Activated gamma-delta T cell treated with Interleukin-2 at 50 U/mL for 16 hours (primary cell): ENCODE measurements at places on chromosomes 2 and 18.

DNA sequence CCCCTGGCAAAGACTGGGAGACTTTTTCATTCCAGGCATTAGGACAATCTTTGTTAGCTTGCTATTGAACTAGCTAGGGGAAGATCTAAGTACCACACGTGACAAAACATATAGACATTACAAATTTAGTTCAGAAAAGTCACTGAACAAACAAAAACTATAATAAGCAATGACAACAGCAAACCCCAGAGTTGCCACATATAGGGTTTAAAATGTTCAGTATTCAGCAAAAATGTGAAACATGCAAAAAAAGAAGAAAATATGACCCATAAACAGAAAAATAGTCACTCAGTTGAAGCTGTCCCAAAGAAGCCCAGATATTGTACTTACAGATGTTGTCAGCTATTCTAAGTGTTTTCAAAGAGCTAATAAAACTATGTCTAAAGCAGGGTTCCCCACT is 431.1 kb upstream of the CDH2 start:
- no peak for DNase-seq

- no peak for DNase-seq
These were observed 65.4 kb downstream of the TRIP12 start for GRCh38 chr2:229856413-229856812.

DNA sequence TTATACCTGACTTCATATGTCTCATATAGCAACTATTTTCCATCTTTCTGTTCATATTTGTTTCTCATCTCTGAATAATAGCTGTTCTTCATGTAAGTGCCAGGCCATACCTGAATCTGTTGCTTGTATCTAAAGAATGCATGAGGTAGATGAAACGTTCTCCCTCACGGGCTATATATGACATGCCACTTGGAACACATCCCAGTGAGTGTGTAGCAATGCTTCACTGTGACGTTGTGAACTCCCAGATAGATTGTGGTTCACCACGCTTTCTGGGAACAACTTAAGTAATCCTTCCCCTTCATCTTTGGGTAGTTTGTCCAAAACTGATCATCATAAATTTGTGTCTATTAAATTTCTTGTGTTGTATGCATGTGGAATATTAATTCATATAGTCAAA is 60.1 kb downstream of the RDH14 start:
- DNase-seq, result no peak

DNA sequence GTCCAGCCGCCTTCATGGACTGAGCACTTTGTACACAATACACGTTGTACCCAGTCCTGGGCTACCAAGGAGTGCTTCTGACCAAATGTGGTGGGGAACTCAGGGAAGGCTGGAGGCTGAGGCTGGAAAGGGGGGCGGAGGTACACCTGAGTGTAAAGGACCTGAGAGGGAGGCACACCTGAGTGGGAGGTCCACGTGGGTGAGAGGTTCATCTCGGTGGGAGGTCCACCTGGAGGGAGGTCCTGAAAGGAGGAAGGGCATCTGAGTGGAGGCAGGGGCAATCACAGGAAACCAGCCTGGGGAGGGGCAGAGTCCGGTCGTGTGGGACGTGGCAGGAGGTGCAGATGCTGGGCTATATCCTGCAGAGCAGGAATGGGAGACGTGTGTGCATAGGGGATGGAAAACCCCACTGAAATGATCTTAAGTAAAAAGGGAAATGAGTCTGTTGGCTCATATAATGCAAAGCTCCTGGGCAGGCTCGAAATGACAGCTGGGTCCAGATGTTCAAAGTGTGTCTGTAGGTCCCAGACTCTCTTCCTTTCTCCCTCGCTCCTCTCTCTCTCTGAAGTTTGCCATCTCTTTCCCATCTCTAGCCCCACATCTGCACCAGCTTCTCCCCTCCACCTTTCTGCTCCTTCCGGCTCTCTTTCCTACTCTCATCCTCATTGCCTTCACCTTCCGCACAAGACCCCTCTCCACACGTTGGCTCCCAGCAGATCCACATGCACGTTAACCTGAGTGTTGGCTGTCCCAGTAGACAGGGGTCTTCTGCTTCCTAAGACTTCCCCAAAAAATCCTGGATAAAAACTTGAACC is 137.7 kb downstream of the PXDN start:
- DNase-seq, result no peak

DNA sequence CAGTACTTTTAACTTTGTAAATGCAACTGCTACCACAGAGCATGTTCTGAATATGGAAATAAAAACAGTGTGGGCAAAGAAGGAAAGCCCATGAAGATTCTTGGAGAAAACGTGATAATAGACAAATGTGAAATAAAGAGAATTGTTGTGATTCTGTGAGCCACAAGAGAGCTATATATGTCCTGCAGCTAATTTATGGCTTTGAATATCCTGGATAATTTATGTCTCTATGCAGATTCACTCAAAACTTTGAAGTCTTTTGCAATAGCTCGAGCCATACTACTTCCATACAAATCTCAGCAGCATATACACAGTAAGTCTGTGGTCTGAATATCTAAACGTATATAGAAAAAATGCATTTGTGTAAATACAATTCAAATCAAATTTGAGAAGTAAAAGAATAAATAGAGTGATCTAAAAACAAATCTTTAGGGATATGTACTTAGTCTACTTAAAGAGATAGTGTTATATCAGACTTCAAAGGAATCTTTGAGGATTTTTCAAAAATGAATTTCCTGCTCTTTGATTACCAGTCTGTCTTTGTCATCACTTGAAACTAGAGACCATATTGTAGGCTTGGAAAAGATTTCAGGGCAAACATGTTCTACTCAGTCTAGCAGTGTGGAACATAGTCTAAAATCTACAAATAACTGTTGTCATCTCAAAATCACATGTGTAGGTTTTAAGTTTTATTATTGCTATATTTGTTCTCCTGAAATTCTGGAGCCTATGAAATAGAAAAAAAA is 107.1 kb downstream of the CSRNP3 start:
- no peak for DNase-seq

DNA sequence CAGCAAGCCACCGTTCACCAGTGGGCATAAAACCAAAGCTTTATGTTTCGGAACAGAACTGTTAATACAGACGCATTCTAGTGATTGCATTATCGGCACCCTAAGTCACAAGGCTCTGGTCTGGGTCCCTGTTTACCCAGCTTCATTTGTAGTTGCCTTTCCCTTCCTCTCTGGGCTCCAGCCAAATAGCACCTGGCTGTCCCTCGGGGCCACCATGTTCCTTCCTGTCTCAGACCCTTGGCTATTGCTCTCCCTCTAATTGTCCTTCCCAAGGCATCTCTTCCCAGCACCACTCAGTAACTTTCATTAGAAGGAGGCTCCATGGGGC is 75.3 kb downstream of the SDC1 start:
- no peak for DNase-seq

GRCh38 chr18:47166294-47166693 is 9.9 kb downstream of the IER3IP1 start:
- DNase-seq, result no peak
